Left renal cortex interstitium (tissue), 4 donors: ENCODE measurements at places on chromosomes 4 and X.
A peak's percentile ranks its signal among the peaks of the same experiment; 100 is the strongest.

DNA sequence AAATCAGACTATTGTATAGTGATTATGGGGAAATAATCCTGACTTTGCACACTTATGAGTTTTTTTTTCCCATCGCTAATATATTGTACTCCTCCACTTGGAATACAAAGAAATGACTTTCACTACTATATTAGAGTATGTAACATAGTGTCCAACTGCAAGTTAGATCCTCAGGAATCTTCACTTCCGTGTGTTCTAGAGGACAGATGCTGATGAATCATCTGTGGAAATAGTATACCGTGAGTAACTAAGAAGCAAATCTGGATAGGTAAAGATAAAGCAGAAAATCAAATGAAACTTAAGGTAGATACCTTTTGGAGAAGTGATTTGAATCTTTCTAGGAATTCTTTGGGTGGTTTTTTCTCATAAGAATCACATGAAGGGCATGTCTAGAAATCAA lies 8.3 kb downstream of the IL21 start:
- no peak for DNase-seq

DNA sequence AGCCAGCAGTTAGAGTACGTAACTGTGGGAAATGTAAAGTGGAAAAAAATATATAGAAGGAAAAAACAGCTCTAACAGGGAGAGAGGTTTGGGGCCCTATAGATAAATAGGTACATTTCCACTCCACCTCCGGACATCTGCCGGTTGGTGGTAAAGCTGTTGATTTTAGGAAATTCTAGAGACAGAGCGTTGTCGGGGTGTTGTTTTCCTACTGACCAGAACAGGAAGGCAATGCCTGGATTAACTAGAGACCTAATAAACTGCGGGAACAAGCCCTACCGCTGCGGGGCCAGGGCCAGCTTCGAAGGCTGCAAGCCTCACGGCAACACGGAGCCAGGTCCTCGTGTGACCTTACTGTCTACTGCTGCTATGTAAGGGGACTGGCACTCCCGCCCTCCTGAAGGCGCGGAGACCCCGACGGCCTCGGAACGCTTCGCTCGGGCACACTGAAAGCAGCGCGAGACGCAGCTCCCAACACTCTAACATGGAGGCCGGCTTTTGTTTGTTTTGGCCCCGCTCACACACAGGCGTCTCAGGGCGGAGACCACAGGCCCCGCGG lies 702 bp upstream of the CDKN2AIP start:
- peak; percentile 54 for DNase-seq

- DNase-seq: no peak
These were observed 1365.9 kb upstream of the AGA start for GRCh38 chr4:178808106-178808505.

DNA sequence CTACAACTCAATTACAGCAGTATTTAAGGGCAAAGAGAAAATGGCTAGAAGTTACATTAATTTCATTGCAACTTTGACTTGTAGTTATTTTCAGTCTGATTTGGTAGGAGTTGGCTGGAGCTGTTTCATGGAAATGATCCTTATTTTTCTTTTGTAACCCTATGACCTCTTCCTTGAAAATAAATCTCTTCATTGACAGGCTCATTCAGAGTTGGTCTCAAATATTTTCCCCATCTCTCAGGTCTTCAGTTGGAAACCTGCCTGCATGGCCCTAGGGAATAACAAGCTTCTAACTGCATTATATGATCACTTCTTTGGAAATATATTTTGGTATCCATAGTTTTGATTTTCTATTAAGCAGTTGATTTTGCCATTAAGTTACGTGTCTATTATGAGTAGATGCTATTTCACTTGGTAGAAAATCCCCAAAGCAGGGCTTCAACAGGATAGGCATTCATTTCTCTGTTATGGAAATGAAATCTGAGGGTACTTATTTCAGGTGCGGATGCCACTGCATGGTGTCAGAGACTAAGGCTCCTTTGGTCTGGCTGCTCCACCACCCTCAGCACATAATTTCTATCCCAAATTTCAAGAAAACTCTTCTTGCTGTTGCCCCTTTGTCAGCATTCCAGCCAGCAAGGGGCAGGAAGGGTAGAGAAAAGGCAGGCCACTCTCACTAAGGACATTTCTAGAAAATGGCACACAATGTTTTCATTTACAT lies 502.5 kb downstream of the SPRY1 start:
- no peak for DNase-seq

DNA sequence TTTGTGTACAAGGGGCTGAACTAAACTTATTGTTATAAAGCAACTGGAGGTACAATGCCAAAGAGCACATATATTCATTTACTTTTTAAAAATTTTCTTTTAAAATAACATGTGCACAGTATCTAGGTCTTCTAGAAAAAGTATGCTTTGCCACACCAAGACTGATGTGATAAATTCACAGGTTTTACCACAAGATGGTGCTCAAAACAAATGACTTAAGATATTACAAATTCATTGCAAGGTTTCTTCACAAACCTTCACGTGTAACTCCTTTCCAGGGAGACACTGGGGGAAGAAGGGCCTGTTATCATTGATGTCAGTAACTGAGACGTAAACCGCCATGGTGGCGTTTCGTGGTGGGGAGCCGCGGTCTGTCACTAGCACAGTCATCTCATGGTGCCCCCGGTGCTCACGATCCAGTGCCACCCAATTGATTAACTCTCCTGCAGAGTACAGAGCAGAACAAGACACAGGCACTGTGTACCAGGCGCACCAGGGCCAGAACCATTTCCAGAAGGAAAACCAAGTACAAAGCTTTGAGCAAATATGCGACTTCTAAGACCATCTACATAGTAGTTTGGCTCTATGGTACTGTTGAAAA lies 162.2 kb downstream of the DCHS2 start:
- no peak for DNase-seq
